NT2/D1 (cell line): ENCODE measurements at places on chromosomes 4 and X.

DNA sequence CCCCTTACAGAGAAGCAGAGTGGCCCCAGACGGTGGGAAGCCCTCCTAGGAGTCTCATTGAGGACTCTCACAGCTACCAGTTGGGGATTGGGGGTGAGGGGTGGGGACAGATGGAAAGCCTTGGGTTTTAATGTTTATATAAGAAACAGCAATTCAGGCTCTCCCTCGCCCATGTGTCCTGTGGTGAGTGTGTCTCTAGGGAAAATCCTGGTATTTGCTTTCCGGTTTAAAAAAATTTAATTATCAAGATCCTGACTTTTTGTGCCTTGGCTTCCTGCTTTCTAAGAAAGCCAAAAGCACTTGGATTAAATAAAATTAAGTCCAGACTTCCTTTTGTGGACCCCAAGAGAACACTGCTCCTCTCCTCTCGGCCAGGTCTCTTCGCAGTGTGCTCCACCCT, 93.8 kb downstream of the SOWAHB start:
- DNase-seq: no peak

- DNase-seq: no peak
Measured at GRCh38 chrX:19094654-19095053, 27.6 kb downstream of the ADGRG2 start.

DNA sequence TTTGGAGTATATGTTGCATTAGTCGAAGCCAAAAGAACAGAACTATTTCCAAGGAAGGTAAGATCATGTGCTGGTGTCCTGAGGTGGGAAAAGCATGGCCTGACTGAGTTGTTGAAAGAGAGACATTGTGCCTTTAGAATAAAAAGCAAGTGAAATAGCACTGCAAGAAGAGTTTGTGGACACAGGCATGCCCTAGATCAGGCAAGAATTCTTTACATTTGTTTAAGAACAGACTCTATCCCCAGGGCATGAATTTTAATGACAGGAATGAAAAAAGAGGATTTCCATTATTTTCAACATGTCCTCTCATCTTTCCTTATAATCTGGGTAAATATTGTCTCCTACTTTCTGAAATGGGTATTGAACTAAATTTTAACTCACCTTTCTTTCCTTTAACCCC, 516.2 kb upstream of the GALNT7 start:
- DNase-seq: no peak

DNA sequence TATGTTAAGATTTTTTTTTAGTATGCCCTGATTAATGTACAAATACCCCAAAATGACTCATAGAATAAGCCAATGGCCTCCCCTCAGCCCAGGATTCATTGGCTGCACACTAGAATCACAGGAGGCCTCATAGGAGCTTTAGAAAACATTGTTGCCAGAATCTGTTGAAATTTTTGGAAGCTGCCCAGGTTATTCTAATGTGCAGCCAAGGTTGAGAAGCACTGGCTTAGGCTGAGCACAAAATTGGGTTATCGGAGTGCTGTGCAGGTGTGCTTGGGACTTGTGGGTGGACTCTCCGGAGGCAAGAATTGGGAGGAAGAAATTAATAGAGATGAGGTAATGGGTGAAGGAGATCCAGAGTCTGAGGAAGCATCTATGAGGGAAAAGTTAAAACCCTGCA, 41.3 kb upstream of the VCX start:
- no peak for DNase-seq

DNA sequence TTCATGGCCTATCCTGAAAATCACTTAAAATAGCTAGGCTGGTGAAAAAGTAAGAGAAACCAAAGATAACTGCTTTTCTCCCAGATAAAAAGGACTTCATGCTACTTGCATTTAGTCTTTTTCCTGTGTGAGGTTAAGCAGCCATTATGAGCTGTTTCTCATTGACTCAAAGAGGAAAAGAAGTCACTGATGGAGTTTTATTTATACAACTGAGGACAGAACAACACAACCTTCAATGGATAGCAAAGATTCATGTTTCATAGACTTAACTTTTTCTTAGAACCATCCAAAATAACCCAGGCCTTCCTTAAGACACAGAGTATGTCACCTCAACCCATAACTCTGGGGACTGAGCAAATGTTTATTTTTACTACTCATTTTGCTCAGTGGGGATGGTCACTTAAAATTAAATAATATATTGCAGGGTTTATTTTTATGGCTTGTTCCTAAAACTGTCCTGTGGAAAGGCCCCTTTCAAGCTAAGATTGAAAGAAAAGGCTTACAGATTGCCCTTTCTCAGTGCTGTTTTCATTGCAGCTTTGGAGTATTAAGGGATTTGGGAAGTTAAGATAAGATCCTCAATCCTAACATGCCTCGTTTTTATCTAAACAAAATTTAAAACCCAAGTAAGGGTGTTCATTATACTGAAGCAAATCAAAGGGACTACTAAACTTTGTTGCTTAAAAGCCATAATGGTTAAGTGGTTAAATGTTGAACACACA, 252.6 kb upstream of the MAD2L1 start:
- no peak for DNase-seq

- no peak for DNase-seq
Measured at GRCh38 chrX:110915111-110915510, 119.5 kb upstream of the CHRDL1 start.

DNA sequence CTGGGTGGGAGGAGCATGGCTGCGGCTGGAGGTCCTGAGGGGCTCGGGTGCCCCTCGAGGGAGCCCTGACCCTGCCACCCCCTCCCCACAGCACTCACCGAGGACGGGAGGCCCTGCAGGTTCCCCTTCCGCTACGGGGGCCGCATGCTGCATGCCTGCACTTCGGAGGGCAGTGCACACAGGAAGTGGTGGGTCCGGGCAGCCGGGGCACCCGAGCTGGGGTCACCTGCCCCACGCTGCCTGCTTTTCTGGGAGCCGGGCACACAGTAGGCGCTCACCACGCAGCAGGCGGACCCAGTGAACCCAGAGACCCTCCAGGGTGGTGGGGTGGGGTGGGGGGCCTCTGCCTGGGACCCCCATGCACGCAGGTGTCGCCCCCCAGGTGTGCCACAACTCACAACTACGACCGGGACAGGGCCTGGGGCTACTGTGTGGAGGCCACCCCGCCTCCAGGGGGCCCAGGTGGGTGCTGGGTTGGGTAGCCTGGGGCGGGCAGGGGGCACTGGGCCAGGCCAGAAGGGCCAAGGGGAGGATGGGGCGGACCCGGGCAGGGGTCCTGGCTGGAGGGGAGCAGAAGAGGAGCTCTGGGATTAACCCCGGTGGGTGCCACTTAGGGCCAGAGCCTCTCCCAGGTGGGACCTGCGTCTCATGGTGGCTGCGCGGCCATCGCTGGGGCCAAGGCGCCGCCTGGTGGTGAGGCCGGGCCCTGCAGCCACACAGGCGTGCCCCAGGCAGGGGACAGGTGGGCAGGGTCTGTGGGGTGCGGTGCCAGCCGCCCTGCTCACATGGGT, 1.4 kb downstream of the HGFAC start:
- peak; percentile 25 for DNase-seq

DNA sequence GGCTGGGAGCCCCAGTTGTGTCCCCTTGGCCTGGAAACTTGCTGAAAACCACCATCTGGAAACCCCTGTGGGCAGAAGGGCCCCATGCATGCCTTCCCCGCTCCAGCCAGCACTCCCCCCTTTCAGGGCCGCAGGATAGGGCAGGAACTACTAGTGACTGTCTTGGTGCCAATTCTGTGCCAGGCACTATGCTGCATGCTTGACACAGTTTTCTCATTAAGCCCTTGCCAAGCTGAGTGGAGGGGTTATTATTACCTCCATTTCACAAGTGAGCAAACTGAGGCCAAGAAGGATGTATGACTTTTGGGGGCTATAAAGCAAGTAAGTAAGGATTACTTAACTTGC, 73.6 kb upstream of the PJA1 start:
- no peak for DNase-seq

- no peak for DNase-seq
Measured at GRCh38 chrX:44433556-44433955, 90.1 kb upstream of the EFHC2 start.

- no peak for DNase-seq
Measured at GRCh38 chrX:131081772-131082740, 23.9 kb downstream of the ARHGAP36 start.

DNA sequence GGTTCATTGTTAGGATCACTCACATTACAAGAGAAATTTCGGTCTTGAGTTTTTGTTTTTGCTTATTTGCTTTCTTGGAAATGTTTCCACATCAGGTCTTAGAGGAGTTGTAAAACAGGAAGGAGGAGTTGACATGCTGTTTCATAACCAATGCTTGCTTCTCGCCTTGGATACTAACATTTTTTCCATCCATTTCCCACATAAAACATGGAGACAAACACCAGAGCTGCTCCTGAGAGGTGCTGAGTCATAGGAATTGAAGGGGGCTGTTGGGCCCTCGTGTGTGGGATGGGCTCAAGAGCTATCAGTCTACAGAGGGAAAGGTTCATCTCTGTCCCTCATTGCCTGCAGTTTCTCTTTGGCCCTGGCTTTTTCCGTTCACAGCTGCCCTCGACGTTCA, 29.9 kb downstream of the TBL1X start:
- no peak for DNase-seq

DNA sequence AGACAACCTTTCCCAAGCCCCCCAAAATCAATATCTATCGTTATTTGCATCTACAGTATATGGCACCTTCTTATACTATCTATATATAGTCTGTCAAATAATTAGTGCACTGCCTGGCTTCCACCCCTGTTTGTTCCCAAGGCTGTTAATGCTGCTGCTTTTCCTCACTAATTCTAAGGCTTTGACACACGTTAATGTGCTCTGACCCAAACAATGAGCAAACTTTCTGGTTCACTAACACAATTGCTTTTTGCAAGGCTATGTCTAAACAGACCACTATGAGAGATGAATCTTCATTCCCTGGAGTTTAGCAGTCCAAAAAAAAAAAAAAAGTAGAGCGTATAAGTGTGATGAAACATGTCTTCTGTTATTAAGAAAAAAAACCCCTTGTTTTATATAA, 360.9 kb upstream of the AGA start:
- no peak for DNase-seq

DNA sequence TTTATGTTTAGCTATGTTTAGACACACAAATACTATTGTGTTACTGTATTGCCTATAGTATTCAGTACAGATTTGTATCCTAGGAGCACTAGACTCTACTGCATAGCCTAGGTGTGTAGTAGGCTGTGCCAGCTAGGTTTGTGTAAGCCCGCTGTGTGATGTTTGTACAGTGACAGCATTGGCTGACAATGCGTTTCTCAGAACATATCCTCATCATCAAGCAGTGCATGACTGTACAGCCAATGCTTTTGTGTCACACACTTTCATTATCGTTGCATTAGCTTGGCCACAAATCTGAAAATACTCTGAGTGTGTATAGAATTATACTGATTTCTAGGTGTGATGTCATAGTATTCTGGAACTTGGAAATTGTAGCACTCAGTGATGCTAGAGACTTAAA, 63.4 kb downstream of the CLDN34 start:
- DNase-seq: no peak

GRCh38 chr4:21992330-21992729, 43.8 kb upstream of the KCNIP4 start:
- no peak for DNase-seq

GRCh38 chrX:131783555-131784308, 239.4 kb upstream of the STK26 start:
- no peak for DNase-seq

GRCh38 chr4:108586778-108587177, 33.6 kb upstream of the RPL34 start:
- DNase-seq: no peak

GRCh38 chrX:34632384-34632783, 24.7 kb downstream of the TMEM47 start:
- no peak for DNase-seq

DNA sequence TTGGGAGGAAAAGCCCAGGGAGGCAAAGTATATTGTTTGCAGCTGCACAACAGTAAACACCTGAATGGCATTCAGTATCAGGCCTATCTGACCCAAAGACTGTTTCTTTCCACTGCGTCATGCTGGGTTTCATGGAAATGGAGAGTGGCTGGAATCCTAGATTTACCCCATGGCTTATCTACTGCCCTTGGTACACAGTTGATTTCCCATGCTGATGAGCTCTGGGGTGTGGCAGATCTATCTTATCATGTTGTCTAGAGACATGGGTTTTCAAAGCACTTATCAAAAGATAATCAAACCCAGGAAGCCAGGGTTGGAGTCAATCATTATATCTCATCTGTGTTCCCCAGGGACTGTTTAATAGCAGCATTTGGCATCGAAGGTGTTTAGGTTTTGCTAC, 72.1 kb downstream of the CLNK start:
- no peak for DNase-seq

GRCh38 chr4:115969756-115970155, 856.3 kb upstream of the NDST4 start:
- DNase-seq: no peak

DNA sequence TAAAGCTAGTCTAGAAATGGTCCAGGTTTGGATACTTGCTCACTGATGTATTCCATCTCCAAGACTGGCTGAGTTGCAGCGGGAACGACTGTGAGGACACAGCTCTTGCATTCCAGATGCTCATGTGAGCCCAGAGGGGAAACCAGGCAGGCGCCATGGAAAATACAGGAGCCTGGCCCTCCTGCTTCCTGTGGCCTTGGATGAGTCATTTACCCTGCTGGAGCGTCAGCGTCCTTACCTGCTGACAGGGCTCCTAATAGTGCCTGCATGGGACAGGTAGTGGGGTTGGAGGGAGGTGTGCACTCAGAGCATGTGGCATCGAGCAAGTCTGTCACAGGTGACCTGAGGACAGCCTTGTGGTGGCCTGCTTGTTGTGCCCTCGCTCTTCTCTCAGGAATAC, 69.4 kb downstream of the NSG1 start:
- no peak for DNase-seq

DNA sequence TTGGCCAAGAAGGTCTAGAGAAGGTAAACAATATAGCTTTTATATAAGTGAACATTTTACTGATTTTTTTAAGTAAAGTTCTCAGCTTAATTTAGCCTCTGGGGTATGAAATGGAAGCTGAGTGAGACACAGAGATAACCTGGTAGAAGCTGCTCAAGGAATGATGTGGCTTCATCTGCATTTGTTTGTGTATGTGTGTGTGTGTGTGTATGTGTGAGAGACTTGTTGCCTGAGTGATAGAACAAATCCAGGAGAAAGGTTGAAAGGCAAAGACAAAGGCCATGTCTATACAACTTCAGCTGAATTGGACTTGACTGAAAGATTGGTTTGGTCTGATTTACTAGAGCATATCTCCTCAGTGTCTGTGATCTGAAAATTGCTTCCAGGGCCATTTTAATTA, 63.6 kb downstream of the PCDH7 start:
- no peak for DNase-seq

DNA sequence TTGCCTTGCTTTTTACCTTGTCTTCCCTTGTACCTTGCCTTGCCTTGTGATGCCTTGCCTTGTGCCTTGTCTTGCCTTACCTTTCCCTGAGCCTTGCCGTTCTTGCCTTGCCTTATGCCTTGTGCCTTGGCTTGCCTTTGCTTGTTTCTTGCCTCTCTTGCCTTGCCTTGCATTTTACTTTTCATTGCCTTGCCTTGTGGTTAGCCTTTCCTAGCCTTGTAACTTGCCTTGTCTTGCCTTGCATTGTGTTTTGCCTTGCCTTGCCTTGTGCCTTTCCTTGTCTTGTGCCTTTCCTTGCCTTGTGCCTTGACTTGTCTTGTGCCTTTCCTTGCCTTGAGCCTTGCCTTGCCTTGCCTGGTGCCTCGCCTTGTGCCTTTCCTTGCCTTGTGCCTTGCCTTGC, 84.6 kb downstream of the TAB3 start:
- DNase-seq: no peak
